ENCODE measurements at places on chromosomes 6 and 20.

- no peak for DNase-seq
Observed at GRCh38 chr20:2610941-2611720, 41.3 kb upstream of the NOP56 start.

DNA sequence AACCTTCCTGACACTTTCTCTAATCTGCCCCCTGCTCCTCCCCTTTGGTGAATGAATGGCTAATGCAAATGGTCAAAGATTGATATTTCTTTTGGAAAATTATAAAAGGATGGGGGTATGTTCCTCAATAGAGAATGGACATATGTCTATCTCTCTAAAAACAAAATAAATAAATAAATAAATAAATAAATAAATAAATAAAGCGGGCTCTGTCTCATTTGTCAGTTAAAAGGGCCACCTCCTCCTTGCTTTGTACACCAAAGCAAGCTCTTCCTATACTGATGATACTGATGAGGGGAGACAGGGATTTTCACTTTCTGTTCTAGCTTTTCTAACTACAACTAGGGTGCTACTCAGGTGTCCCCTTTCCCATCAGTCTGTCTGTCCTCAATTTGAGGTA lies 135.5 kb upstream of the SPACA1 start:
- no peak for DNase-seq

DNA sequence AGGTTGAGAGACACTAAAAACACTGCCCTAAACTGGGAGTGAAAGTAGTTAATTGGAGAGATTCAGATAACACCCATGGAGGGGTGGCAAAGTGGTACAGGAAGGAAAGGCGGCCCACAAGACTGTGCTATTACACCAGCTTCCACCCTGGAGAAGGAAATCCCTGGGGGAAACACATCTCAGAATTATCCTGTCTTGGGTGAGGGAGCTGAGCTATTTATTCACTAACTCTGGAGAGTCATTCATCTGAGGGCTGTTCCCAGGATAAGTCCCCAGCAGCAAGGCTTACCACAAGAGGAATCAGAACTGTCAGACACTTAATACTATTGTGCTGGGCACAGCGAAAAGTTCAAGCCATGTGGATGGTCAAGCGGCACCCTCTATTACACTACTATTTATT lies 9.9 kb downstream of the TBCC start:
- DNase-seq = no peak

- peak; percentile 40 for DNase-seq
Observed at GRCh38 chr6:113642714-113643406, 214.3 kb upstream of the MARCKS start.

GRCh38 chr20:4341804-4342485 lies 326.6 kb upstream of the RNF24 start:
- no peak for DNase-seq

DNA sequence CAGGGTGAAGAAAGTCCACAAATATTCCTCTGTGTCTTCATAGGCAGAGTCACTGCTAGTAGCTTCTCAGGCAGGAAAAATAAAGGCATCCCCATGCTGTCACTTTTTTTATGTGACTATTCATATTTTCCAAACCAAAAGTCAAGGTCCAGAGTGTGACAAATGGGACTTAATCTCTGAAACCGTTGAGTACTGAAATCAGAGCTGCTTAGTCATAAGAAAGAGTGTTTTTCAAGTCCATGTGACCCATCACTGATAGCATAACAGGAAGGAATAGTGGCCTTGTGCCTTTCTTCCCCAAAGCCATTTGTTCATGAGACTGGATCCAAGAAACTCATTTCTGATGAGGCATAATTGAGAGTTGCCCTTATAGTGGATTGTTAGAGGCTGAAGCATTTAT lies 210.3 kb upstream of the TSHZ2 start:
- DNase-seq = no peak

DNA sequence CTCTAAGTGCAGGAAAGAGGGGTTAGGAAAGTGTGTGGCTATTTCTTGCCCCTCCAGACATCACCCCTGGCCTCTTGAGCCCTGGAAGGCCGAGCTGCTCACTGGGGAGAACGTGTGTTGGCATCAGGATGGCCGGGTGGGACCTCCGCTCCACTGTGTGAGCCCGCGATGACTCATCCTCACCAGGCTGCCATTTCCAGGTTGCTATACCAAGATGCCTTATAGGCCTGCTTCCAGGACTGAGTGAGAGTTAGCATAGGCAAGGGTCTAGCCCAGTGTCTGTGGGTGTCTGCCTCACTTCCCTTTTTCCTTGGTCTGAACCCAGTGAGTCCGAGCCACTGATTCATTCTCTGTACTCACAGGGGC lies 105.0 kb downstream of the MRPL14 start:
- no peak for DNase-seq

- DNase-seq = no peak
Observed at GRCh38 chr20:18256440-18257090, 31.8 kb upstream of the ZNF133 start.

DNA sequence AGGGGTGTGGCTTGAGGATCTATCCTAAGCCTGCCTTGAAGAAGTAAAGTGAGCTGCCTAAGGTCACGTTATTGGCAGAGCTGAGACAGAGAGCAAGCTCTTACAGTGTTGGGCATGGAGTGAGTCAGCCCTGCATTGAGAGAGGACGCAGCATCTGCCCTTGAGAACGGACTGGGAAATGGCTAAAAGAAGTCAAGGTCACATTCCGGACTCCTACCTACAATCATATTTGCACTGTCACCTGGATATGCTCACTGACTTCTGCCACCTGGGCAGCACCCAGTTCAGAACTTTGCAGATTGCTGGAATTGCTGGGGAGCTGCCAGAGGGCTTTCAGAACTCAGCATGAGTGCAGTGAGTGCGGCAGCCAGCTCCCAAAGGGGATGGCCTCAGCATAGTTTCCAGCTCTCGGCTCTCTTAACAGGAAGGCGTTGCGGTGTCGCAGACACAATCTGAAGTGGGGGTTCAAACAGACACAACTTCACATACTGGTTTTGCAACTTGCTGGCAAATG lies 199.3 kb upstream of the SGK1 start:
- DNase-seq = peak; percentile 44

GRCh38 chr20:49318430-49319207 lies 40.8 kb upstream of the ZNFX1 start:
- no peak for DNase-seq

DNA sequence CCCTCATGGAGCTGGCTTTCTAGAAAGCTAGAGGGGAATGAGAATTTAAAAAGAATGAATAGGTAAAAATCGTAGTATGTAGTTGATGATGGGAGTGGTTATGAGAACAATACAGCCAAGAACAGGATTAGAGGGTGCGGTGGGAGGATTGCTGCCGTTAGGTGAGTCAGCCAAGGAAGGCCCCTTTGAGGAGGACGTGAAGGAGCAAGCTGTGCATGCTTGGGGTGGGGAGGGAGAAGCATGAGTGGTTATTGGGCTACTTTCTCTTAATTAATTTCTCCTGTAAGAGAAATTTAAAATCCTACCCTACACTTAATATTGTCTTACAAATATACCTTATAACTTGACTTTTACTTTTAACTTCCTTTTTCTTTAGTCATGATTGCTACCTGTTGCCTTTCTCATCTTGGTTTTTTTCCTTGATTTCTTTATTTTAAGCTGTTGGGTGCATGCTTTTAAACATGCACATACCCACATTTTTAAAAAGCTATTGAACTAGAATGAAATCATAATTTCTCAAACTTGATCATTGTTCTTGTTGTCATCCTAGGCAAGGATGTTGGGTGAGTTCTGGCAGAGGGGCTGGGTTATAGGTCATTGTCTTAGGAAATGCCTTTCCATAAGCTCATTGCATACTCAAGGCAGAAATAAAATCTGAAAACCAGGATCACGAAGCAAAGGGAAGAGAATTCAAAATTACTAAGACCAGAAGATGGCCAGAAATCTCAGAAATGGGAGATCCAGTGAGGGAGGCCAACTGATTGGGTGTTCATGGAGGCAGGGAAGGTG lies 114.5 kb downstream of the TCP11 start:
- DNase-seq = no peak

DNA sequence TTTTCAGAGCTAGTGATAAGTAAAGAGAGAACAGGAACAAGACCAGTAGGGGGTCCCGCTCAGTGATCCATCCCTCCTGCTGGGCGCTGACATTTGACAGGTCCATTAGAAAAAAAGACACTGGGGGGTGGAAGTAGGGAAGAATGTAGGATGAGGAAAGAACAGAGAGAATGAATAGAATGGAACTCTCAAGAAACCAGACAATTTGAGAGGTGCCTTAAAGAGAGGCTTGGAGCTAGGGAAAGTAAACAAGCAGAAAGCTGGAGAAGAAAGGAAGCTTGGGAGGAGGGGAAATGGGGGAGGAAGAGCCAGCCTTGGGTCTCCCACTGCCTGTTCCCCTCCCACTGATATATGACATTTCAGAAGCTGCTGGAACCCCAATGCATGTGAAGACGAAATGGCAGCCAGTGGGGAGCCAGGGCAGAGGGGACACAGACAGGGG lies 8.4 kb downstream of the GABBR1 start:
- no peak for DNase-seq

DNA sequence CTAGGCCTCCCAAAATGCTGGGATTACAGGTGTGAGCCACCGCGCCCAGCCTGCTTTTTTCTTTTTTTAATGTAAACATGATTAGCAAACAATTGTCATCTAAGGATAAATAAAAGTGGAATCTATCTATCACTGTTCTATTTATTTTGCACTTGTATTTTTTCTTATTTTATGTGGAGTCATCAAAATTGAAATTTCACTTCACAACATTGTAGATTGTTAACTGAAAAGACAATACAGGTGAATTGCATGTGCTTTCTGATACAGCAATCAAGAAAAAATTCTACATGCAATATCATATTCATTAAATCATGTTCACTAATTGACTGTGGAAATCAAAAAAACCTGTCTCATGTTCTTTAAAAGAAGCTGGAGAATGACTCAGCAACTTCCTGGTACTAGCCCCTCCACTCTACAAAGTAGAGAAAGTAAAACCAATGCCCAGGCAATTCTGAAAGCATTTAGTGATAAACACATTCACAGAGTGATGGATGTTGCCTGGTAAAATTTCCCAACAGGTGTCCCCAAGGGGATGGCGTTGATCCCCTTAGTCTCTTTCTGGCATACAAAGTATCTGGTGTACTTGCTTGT lies 10.7 kb upstream of the RFX6 start:
- DNase-seq = no peak

DNA sequence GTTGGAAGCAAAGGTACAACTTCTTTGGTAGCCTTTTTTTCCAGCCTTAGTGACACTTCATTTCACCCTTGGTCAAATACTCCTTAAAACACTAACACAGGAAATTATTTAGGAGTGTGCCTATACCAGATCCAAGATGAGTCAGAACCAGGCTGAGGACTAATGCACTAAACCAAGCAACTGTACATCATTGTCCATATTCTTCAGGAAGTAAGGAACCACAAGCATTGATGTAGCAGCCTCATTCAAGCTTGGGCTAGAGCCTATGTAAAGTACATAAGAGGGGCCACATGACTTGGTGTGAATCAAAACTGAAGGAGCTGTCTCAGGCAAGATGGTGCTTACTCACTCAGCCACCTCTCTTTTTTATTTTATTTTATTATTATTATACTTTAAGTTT lies 20.7 kb upstream of the ADGB start:
- no peak for DNase-seq

DNA sequence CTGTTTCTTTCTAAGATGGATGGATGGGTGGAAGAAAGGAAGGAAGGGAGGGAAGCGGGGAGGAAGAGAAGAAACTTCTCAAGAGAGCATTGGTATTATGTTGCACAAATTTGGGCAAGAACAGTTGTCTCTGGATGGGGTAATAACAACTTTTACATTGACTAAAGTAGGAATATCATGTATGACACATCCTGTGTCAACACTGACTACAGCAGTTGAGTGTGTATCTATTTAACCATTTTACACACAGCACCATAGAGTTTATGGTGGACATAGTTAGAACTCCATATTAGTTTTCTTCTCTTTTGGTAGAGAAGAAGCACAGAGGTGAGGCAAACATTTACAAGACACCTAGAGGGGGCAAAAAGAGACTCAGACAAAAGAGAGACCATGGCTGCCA lies 44.2 kb upstream of the RNF146 start:
- no peak for DNase-seq

- no peak for DNase-seq
Observed at GRCh38 chr6:77097940-77098339, 365.4 kb downstream of the HTR1B start.

DNA sequence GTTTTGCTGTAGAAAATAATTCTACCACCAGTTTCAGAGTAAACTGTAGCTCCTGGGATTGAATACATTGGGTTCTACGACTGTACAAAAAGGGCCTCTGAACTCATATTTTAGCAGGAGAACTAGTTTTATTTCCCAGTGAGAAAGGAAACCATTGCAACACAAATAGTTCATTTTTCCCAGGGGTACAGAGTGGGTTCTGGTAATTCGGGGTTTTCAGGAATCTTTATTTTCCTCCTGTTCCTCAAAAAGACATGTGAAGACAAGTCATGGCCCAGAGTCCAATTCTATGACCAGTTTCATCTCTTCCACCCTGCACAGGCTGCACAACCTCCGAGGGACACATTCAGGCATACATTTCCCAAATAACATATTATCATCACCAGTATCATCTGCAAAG lies 222.1 kb downstream of the HIVEP2 start:
- DNase-seq = no peak

- no peak for DNase-seq
Observed at GRCh38 chr20:41018153-41018552, 10.5 kb upstream of the TOP1 start.

DNA sequence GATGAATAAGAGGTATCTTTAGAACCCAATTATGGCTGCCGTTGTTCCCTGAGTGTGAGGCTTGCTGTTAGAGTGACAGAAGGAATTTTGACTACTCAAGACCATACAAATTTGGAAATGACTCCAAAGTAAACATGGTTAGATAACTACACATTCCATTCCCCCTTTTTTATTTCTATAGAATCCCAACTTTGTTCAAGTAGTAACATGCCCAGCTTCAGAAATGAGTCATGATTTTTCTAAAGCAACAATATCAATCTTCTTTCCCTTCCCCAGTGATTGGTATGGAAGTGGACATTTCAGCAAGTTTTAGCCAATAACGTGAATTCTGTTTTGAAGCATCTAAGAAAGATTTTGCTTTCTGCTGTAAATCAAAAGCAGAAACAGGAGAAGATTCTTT lies 37.8 kb downstream of the HCRTR2 start:
- no peak for DNase-seq

DNA sequence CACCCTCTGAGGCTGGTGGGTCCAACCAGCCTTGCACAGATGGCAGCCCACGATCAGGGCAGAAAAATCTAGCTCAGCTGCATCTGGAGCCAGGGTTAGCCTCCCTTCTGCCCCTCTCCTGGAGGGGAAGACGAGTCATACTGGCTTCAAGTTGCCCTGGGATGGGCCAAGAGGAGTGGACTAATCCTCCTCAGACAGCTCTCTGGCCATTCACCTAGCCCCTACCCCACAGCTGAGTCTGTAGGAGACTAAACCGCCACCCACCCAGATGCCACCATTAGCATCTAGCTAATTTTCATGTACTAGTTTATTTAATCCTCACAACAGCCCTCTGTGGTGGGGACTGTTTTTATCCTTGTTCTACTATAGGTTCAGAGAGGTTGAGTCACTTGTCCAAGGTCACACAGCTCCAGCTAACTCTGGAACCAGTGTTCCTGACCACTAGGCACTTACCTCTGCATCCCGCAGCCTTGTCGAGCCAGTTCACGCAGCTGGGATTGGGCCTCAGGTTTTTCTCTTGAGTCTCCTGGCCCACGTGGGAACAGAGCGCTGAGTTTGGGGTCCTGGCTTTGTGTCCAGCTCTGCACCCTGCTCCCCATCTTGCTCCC lies 48.5 kb upstream of the CCDC167 start:
- DNase-seq = no peak
